ENCODE measurements at places on chromosomes 16 and 17.
A peak's percentile ranks its signal among the peaks of the same experiment; 100 is the strongest.

- DNase-seq = no peak
Observed at GRCh38 chr16:54519161-54519695, 232.6 kb upstream of the IRX3 start.

- DNase-seq = no peak
Observed at GRCh38 chr17:45226576-45226975, 4.9 kb downstream of the FMNL1 start.

DNA sequence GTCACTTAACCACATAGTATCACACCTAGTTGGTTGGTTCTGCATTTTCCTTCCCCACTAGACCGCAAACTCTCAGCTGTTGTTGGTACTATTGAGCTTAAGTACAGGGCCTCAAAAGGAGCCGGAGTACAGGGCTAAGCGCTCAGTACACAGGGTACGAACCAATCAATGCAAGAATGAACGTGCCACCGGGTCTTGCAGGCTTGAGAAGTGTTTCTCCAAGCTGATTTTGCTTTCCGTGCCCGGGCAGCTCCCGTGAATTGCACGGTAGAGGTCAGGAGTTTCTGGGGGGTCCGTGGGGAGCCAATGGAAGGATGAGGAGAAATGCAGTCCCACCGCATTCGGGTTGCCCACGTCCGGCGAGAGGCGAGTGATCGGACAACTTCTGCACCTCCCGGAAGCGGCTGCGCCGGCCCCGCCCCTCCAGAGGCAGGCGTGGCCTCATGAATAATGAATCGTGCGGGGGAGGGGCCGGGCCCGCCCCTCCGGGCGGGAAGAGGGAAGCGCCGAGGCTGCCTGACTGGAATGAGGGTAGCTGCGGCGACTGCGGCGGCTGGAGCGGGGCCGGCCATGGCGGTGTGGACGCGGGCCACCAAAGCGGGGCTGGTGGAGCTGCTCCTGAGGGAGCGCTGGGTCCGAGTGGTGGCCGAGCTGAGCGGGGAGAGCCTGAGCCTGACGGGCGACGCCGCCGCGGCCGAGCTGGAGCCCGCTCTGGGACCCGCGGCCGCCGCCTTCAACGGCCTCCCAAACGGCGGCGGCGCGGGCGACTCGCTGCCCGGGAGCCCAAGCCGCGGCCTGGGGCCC, at the start of gene SNTB2:
TSS of gene SNTB2 (plus strand) at position 523 of the 804 bp plus-strand sequence. CDS start at position 526, 3 bp downstream.
- DNase-seq = peak; percentile 93

GRCh38 chr17:17044846-17045561, 2.7 kb downstream of the MPRIP start:
- peak; percentile 83 for DNase-seq

- DNase-seq = peak; percentile 93
Observed at GRCh38 chr16:19757762-19758595, 39.9 kb downstream of the IQCK start.

GRCh38 chr17:75227729-75228128, 22.2 kb downstream of the NUP85 start:
- no peak for DNase-seq

- DNase-seq = no peak
Observed at GRCh38 chr16:9112844-9113186, 21.4 kb downstream of the HAPSTR1 start.

- DNase-seq = no peak
Observed at GRCh38 chr17:47997586-47997985, 26.7 kb downstream of the CDK5RAP3 start.

DNA sequence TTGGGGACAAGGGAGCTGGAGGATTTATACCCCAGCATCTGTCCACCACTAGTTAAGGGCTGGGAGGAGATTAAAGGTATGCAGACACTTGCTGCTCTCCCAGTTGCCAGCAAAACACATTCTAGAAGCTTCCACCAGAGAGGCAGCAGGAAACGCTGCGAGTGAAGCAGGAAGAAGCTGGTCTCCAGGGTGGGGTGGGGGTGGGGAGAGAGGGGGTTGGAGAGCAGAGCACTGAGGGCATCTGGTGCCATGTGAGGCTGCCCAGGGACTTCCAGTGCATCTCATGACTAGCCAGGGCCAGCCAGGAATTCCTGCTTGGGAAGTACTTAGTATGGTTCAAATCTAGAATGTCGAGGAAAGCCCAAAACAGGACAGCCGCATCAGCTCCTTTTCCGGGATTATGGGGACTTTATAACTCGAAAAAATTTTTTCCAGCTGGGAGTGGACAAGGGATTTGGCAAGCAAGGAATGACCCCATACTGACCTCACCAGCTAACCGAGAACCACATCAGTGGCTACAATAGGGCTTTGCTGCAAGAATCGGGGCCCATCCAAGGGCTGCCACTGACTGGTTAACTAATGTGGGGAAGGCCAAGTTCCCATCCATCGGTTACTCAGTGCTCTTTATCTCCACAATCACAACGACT, 26.2 kb upstream of the AXIN2 start:
- peak; percentile 50 for DNase-seq

GRCh38 chr17:45296833-45297124, 20.0 kb downstream of the MAP3K14 start:
- DNase-seq = no peak

DNA sequence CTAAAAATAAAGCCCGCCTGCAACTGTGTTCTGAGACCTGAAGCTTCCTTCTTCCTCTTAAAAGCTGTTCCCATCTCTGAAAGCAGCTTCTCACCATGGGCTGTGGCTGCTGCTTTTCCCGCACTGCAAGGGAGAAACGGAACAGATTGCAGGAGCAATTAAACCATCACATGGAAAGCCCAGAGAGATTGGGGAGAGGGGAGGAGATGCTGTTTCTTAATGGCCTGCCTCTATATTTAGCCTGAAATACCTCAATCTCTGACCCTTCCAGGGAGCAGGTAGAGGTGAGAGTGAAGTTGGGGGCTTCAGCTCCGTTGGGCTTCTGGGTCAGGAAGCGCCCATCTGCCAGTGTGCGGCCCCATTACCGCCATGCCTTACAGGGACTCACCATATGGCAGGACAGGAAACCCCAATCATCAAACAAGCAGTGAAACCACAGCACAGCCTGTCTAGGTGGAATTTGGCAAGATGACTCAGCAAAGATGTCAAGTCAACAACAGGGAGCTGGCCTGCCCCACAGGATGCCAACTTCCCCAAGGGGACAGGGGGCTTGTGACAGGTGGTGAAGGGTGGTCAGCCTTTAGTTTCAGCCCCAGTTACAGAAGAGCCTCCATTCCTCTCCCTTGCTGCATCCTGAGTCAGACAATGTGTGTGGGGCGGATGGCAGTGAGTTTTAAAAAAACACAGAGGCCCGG, 286.6 kb upstream of the CCL2 start:
- DNase-seq = no peak

DNA sequence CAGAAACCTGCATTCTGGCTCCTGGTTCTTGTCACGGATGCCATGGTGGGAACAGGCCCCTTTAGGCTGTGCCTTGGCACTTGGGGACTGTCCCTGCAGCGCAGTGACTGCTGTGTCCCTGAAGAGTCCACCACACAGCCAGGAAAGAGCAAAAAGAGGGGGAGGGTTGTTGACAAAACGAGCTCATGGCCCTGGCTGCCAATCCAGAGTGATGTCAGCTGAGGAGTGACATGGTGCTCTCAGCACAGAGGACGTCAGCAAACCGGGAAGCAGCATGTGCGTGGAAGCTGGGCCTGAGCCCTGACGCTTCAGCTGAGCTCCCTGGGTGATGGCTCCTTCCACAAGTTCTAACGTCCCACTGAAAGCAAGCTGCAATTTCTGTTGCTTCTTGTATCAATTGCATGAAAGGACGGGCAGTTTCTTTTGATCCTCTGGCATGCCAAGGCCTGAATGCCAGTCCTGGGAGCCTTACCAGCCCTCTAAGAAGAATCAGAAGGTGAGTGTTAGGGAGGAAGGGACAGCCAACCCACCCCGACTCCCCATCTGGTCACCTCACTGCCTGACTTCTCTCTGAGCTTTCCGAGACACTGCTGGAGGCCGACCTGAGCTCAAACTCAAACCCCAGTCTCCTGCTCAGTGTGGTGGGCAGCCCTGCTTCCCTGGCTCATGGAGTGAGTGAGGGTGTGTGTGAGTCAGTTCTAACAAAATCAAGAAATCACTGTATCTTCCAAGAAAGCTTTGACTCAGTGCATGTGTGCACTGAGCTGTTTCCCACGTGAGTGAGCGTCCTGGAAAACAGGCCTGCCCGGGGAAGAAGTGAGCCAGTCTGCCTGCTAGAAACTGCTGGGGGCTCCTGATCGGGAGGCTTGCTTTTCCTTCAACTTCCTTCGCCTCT, 14.7 kb upstream of the WNT3 start:
- DNase-seq = no peak

- DNase-seq = no peak
Observed at GRCh38 chr16:69277413-69277812, 33.7 kb upstream of the VPS4A start.

DNA sequence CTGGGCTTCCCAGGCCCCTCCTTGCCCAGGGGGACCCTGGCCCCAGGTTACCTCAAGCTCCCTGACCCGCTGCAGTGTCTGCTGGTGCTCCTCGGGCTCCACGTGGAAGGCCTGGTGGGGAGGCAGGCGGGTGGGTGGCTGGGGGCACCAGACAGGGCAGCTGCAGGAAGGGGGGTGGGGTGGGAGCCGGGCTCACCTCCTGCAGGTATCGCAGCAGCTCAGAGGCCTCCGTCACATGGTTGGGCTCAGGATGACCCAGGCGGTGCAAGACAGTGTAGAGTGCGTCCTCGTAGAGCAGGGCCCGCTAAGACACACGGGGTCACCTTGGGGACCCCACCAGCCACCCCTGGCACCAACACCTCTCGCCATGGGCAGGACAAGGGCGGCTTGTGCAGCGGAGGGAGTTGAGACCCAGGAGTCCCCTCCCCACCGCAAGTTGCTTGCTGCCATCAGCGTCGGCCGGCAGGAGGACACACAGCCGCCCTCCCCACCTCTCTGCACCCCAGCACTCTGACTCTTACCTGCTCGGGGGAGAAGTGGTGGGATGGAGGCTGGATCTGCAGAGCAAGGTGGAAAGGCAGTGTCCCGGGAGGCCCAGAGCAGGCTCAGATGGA, 1.1 kb downstream of the UNC13D start:
- DNase-seq = no peak

DNA sequence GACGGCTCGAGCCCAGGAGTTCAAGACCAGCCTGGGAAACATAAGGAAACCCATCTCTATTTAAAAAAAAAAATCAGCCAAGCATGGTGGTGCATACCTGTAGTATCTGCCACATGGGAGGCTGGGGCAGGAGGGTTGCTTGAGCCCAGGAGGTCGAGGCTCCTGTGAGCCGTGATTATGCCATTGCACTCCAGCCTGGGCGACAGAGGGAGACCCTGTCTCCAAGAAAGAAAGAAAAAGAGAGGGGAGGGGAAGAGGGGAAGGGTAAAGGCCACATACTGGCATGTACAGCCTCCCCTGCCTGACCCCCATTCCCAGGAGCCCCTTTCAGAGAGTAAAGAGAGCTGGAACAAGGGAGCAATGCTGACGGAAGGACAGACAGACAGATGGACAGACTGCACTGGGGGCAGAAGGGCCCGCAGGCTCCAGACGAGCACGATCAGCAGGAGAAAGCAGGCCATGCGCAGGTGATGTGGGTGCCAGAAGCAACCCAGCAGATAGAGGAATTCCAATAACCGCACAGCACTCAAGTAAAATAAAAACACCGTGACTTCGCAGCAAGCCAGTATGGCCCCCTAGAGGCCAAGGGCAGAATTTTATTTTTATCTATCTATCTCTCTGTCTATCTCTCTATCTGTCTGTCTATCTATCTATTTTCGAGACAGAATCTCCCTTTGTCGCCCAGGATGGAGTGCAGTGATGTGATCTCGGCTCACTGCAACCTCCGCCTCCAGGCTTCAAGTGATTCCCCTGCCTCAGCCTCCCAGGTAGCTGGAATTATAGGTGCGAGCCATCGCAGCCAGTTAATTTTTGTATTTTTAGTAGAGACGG, 27.1 kb upstream of the SNN start:
- DNase-seq = peak; percentile 80

GRCh38 chr17:17506181-17506741, 10.1 kb upstream of the RASD1 start:
- DNase-seq = no peak

GRCh38 chr17:27845264-27846041, 45.1 kb upstream of the NOS2 start:
- DNase-seq = no peak

DNA sequence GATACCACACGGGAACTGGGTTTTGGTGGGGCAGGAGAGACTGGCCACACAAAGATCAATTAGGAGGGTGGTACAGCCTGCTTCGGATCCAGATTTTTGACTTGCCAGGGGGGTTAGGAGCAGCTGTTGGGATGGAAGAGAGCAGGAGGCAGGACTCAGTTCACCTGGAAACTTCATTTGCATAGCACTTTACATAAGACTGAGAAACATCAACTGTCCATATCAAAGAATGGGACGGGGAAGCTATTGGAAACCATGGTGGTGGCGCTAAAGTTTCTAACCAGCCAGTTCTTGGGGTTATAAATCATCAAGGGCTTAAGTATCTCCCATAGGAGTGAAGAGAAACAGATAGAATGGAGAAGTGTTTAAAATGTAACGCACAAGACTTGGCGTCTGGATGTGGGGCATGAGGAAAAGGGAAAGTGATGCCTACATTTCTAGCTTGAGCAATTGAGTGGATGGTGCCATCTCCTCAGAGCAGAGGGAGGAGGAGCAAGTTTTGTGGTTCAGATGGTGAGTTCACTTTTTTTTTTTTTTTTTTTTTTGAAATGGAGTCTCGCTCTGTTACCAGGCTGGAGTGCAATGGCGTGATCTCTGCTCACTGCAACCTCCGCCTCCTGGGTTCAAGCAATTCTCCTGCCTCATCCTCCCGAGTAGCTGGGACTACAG, 6.4 kb upstream of the SRCAP start:
- no peak for DNase-seq

DNA sequence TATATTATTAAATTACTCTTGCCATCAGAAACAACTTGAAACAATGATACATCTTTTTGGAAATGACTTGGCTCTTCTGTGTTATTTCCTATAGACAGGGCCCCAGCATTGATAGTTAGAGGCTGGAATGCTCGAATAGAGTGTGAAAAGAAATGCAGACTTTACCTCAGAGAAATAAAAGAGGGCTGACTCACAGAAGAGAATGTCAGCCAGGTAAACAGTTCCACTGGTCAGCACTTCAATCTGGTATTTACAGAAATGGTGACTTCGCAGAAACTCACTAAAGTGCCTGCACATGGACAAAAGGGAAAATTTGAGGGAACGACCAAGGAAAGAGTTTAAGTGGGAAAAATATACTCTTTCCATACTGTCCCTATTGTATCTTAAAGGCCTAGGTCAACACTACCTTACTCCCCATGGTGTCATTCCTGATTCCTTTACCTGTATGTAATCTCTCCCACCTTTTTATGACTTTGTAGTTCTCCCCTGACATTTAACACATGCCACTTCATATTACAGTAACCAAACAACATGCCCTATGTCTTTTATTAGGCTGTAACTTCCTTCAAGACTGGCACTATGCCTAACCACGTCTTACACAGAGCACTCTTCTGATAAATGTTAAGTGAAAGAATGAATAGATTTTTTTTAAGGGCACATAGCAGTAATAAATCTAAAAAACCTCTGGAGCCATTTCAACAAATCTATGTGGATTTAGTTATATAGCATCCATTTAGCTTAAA, 36.7 kb downstream of the AKAP10 start:
- no peak for DNase-seq

GRCh38 chr17:63685041-63685440, 14.9 kb downstream of the LIMD2 start:
- DNase-seq = no peak
